Fibroblast of skin of scalp (primary cell): ENCODE measurements at places on chromosomes 7 and 10.

DNA sequence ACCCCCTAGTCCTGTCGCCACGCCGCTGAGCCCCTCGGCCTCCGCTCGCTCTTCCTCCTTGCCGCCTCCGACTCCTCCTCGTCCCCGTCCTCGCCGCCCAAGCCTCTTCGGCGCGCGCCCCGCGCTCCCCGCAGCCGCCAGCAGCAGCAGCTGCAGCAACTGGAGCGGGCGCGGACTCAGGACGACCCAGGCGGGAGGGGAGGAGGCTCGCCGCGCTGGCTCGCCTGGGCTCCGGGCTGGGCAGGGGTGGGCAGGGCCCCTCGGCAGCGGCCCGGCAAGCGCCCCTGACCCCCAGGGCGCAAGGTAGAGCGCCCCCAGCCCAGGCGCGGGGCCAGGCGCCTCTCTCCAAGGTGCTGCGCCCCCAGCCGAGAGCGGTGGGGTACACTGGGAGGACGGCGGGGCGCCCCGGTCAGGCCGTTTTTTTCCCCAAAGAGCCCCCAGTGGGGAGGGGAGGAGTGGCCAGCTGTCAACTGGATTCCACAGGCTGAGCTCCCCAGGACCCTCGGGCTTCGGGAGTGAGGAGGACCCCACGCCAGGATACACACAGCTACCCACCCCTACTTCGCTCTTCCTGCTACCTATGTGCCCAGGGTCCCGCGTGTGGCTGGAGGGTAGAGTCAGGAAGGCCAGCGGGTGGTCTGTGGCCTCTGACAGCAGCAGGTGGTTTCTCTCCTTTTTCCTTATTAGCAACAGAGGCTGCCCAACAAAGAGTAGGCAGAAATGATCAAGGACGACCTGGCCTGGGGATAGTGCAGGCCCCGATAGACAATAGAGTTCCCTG, 903 bp upstream of the KCNMA1 start:
- DNase-seq: peak; percentile 58

DNA sequence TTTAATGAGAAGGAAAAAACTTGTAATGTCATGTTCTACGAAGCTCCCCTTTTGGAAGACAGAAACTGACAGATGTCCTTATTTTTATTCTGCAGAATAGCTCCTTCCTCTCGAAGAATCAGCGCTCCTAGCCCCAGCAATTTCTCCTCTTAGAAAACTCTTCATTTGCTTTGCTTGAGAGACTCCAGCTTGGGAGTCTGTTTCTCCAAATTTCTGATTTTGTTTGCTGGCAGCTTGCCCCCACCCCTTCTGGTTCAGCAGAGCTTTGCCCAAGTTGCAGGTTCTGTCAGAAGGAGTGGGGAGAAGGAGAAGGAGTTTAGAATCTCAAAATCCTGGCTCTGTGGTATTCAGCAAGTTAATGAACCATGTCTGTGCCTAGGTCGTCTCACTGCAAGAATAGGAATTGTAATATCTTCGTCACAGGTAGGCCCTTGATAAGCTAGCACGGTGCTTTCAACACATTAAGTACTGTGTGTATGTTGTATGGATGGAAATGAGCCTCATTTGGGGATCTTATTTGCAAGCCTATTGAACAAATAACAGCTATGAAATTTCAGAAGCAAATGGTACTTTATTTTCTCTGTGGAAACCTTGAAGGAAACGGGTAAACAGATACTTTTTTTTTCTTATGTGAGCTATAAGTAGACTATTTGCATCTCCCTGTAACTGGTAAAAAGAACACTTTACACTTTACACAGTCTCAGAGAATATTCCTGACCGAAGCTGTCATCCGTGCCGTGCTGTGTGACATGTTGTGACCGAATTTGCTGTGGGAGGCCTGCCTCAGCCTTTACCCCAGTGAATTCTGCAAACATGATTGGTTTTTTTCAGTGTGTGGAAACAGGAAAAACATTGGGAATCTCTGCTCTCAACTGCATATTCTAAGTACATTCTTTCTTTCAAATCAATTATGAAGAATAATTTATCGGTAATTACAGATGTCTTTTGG, 290.9 kb downstream of the CAMK1D start:
- no peak for DNase-seq

GRCh38 chr10:33249659-33250345, 84.7 kb downstream of the NRP1 start:
- DNase-seq: no peak

DNA sequence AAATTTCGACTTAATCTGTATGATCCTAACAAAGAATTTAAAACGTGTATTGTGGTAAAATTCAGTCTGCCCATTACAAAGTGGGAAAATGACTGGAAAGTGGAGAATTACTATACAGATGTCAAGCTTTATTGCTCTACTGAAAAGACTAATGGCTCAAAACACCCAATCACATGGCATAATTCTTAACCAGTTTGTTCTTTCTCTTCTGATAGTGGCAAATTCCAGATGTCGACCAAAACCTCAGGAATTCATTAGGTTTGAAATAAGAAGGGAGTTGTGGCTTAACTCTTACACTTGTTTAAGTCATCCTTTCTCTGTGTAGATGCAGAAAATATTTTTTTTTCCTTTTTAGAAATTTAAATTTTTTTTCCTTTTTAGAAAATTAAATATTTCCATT, 1254.9 kb upstream of the LRRN3 start:
- DNase-seq: peak; percentile 45

- DNase-seq: no peak
These were observed 45.4 kb downstream of the GPR37 start for GRCh38 chr7:124720195-124720594.
